Body of pancreas (tissue), 4 donors: ENCODE measurements at places on chromosomes 12 and 14. TPM values are rescaled to one million over a fixed set of nuclear protein-coding genes. Genes with fewer than 3 reads are reported as not detected.

GRCh38 chr12:56517854-56518253 lies 3.8 kb upstream of the RBMS2 start:
- DNase-seq = peak; percentile 12

- no peak for DNase-seq
These were observed 9.3 kb upstream of the ITGA5 start for GRCh38 chr12:54428050-54429013.

BMP4 gene
- 8.3 TPM for total RNA-seq

ADAM21 gene
- not detected for total RNA-seq

LRP1-AS gene
- not detected for total RNA-seq

- no peak for DNase-seq
These were observed 14.4 kb upstream of the GUCY2C start for GRCh38 chr12:14710632-14711320.

RND1 gene
- 1.6 TPM for total RNA-seq

- no peak for DNase-seq
These were observed 444.8 kb upstream of the RGS6 start for GRCh38 chr14:71487449-71487848.

P2RX2 gene
- total RNA-seq = 1.0 TPM

KCNK13 gene
- total RNA-seq = not detected

BMAL2 gene
- 4.3 TPM for total RNA-seq

GRCh38 chr14:51550636-51551035 lies 101.1 kb upstream of the FRMD6 start:
- no peak for DNase-seq

HVCN1 gene
- total RNA-seq = 0.66 TPM

- DNase-seq = no peak
These were observed 56.0 kb downstream of the DCAF5 start for GRCh38 chr14:69096781-69097475.

SRRM4 gene
- not detected for total RNA-seq

APOF gene
- total RNA-seq = not detected

KLRC3 gene
- total RNA-seq = not detected

FGD6 gene
- 15.8 TPM for total RNA-seq

CCDC177 gene
- not detected for total RNA-seq
